Esophagus squamous epithelium (tissue), 5 donors: ENCODE measurements at places on chromosomes 5 and 9.

- DNase-seq: no peak
Measured at GRCh38 chr5:41955432-41956024, 30.4 kb downstream of the FBXO4 start.

GRCh38 chr9:124783830-124784229 is 6.9 kb downstream of the OLFML2A start:
- DNase-seq: no peak

GRCh38 chr9:95726756-95727155 is 148.7 kb upstream of the ERCC6L2 start:
- DNase-seq: no peak

DNA sequence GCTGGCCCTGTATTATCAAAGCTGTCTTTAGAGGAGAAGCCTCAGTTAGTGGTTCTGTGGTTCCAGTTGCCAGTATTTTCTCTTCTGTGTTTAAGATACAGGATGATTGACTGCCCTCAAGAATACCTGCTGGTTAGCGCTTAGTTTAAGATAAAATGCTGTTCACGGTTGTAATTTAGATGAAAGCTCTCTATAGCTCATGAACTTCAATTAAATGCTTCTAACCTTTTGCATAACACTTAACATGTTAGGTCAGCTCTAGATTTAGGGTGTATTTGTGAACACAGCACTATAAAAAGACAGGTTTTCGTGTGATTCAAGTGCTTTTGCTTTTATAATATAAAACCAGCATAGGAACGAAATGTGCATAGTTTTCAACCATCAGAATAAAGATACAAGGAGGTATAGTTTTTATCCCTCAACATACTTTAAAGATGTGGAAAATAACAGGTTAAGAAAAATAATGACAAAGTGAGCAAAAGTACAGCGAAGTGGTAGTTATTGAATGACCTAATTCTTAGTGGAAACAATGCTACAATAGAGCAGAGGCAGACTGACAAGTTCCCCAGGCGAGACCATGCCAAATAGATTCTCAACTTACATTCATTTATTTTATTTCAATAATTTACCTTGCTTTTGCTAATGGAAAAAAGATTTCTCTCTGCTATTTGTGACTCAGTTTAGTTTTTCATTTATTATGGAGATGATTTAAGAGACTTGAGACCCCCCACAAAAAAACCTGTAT is 602.6 kb upstream of the DMAC1 start:
- no peak for DNase-seq
